Thymus (tissue), 14 donors: ENCODE measurements at places on chromosomes 6 and 20. TPM values are rescaled to one million over a fixed set of nuclear protein-coding genes. Genes with fewer than 3 reads are reported as not detected.

DNA sequence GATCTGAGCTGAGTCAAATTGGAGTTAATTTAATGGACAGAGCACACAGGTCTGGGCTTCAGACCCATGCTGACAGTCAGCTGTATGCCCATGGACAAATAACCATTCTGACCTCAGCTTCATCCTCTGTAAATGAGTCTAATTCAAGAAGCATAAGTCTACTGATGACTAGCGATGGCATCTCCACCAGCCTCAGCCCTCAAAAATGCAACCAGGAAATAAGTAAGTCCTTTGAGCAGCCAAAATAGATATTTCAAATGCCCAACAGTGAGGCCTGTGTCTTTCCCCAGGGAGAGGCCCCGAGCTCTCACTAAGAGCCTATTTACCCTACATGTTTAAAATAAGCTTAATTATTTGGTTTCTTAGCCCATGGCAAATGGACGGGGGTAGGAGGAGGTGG lies 114.2 kb upstream of the MTHFD1L start:
- no peaks in the 10 kb centered on the region for H3K27me3 ChIP-seq
- peaks cover 12% of the 10 kb centered on the region for H3K36me3 ChIP-seq
- no peak for DNase-seq
- no peak overlapping the region for H3K4me3 ChIP-seq

GRCh38 chr20:50995506-50995905 lies 27.4 kb downstream of the KCNG1 start:
- H3K4me3 ChIP-seq, result no peak overlapping the region
- peaks cover 8% of the 10 kb centered on the region for H3K27me3 ChIP-seq
- no peaks in the 10 kb centered on the region for H3K4me1 ChIP-seq
- no peak for DNase-seq
- no peak overlapping the region for H3K27ac ChIP-seq

LGSN gene
- total RNA-seq, result 0.14 TPM

DNA sequence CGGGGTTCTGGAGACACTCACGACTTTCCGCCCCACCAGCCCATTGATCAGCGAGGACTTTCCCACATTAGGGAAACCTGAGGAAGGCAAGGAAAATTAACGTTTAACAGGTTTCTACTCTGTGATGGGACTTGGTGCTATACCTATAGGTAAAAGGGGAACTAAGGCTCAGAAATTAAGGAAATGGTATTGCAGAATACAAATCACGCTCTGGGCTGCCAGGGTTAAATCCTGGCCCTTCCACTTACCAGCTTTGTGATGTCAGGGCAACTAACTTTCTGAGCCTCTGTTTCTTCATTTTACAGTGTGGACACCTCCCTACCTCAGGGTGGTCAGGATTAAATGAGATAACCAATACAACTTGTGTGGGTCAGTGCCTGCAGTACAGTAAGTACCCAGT lies 8.8 kb downstream of the GNL1 start:
- H3K27ac ChIP-seq, result no peak overlapping the region
- peaks cover 8% of the 10 kb centered on the region for H3K4me1 ChIP-seq
- DNase-seq, result no peak
- H3K36me3 ChIP-seq, result peaks cover 51% of the 10 kb centered on the region

GRCh38 chr6:33751771-33752645 lies 5.3 kb upstream of the IP6K3 start:
- no peak overlapping the region for H3K27ac ChIP-seq
- DNase-seq, result no peak
- no peaks in the 10 kb centered on the region for H3K36me3 ChIP-seq

HRH3 gene
- total RNA-seq, result not detected

DNA sequence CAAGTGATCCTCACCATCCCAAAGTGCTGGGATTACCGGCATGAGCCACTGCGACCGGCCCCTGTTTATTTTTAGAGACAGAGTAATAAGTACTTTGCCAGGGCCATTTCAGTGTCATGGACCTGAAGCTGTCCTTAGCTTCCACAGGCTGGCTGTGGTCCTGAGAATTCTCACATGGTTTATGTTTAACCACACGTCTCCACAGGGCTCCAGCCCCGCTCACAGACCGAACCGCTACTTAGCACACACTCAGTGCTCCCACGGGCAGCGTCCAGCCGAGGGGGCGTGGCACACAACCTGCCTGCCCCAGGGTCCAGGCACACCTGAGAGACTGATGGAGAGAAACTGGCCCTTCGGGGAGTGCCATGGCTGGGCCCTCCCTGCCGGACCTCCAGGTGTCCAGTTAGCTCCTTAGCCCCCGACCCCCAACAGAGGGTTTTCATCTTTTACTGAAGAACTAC lies 11.7 kb downstream of the ACSS1 start:
- no peak overlapping the region for H3K4me3 ChIP-seq
- H3K36me3 ChIP-seq, result peaks cover 27% of the 10 kb centered on the region
- no peak overlapping the region for H3K27ac ChIP-seq
- DNase-seq, result no peak
- no peaks in the 10 kb centered on the region for H3K27me3 ChIP-seq
- H3K4me1 ChIP-seq, result peaks cover 25% of the 10 kb centered on the region

DNA sequence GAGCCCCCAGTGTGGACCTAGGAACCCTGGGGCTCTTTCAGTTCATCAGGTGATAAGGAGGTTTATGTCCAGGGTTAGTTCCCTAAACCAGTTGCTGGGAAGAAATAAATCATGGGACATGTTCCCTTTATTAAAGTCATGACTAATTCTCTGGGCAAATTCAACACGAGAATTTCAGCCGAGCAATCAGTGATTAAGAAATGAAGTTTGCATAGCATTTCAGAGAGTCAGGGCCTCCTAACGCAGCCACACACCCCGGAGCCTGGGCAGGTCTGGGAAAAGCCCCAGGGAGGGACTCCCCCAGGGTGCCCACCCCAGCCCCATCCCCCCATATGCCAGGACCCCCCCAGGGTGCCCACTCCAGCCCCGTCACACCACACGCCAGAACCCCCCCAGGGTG lies 20.1 kb downstream of the SLCO4A1 start:
- no peaks in the 10 kb centered on the region for H3K36me3 ChIP-seq
- no peaks in the 10 kb centered on the region for H3K27me3 ChIP-seq
- H3K4me1 ChIP-seq, result no peaks in the 10 kb centered on the region
- DNase-seq, result no peak

DNA sequence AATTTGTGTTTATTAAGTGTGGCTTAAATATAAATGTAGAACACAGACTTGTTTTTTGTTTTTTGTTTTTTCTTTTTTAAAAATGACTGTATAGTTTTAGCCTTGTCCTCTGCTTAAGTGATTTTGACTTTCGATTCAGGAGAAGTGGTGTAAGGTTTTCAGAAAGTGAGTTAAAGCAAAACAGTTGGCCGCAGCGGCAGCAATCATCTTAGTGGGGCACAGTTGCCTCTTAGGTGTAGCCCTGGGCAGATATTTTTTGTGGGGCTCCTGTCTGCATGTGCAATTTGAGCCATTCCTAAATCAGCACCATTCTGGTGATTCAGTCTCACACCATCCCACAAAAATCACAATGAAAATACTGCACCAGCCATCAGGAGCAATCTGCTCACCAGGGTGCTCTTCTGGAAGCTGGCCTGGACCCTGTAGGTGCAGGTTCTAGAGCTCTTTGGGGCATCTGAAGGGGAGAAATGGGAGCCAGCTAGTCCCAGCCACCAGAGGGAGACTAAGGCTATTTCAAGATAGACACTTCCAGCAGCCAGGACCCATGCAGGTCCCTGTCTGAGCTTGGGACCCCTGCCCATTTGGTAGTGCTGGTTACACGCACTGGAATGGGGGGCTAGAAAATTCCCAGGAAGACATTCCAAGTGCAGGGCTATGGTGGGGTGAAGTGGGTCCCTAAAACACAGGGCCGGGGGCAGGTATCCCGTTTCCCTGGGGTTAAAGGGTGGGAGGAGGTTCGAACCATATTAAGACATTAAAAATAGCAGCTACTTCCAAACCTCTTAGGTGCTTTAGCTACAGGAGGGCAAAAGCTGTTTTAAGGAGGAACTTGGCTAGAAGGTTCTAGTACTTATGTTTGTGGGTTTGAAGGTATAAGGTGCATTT lies 156.6 kb downstream of the NFATC2 start:
- H3K4me3 ChIP-seq, result no peak overlapping the region
- no peaks in the 10 kb centered on the region for H3K36me3 ChIP-seq
- H3K4me1 ChIP-seq, result peaks cover 10% of the 10 kb centered on the region

- no peak for DNase-seq
- H3K27ac ChIP-seq, result no peak overlapping the region
- H3K36me3 ChIP-seq, result no peaks in the 10 kb centered on the region
- H3K27me3 ChIP-seq, result no peaks in the 10 kb centered on the region
- no peaks in the 10 kb centered on the region for H3K4me1 ChIP-seq
- no peak overlapping the region for H3K4me3 ChIP-seq
Observed at GRCh38 chr6:44671333-44671732, 283.8 kb downstream of the CDC5L start.

GRCh38 chr6:816510-817084 lies 123.7 kb upstream of the EXOC2 start:
- no peak for DNase-seq
- H3K27me3 ChIP-seq, result peaks cover 6% of the 10 kb centered on the region
- H3K4me3 ChIP-seq, result no peak overlapping the region
- no peak overlapping the region for H3K27ac ChIP-seq
- no peaks in the 10 kb centered on the region for H3K36me3 ChIP-seq
- no peaks in the 10 kb centered on the region for H3K4me1 ChIP-seq

FAM217A gene
- under 0.01 TPM for total RNA-seq

GRCh38 chr6:91486200-91486599 lies 899.3 kb upstream of the MAP3K7 start:
- H3K36me3 ChIP-seq, result no peaks in the 10 kb centered on the region
- H3K27me3 ChIP-seq, result no peaks in the 10 kb centered on the region
- no peak overlapping the region for H3K4me3 ChIP-seq
- H3K27ac ChIP-seq, result no peak overlapping the region
- DNase-seq, result no peak

DNA sequence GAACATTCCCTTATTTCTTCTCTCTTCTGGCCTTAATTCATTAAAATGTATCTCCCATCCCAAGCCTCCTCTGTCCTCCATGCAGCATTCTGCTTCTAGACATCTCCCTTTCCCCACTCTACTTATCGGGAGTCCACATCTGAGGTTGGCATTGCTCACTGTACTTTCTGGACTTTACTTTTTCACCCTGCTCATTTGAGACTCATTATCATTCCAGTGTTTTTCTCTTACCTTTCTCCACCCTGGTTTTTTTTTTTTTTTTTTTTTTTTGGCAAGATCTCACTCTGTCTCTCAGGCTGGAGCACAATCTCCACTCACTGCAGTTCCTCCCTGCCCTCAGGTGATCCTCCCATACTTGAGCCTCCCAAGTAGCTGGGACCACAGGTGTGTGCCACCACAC lies 4.5 kb downstream of the ENPP3 start:
- no peak for DNase-seq
- H3K27me3 ChIP-seq, result no peaks in the 10 kb centered on the region
- H3K27ac ChIP-seq, result no peak overlapping the region
- no peaks in the 10 kb centered on the region for H3K4me1 ChIP-seq

FAM110A gene
- 7.2 TPM for total RNA-seq

GRCh38 chr20:19382386-19383340 lies 170.2 kb downstream of the SLC24A3 start:
- H3K27me3 ChIP-seq, result no peaks in the 10 kb centered on the region
- no peak overlapping the region for H3K4me3 ChIP-seq
- no peak overlapping the region for H3K27ac ChIP-seq

KIF25 gene
- 0.80 TPM for total RNA-seq

KCNK15 gene
- 0.05 TPM for total RNA-seq

GRCh38 chr6:28589957-28590349 lies 64.3 kb downstream of the GPX5 start:
- no peak for DNase-seq
- H3K36me3 ChIP-seq, result no peaks in the 10 kb centered on the region

DNA sequence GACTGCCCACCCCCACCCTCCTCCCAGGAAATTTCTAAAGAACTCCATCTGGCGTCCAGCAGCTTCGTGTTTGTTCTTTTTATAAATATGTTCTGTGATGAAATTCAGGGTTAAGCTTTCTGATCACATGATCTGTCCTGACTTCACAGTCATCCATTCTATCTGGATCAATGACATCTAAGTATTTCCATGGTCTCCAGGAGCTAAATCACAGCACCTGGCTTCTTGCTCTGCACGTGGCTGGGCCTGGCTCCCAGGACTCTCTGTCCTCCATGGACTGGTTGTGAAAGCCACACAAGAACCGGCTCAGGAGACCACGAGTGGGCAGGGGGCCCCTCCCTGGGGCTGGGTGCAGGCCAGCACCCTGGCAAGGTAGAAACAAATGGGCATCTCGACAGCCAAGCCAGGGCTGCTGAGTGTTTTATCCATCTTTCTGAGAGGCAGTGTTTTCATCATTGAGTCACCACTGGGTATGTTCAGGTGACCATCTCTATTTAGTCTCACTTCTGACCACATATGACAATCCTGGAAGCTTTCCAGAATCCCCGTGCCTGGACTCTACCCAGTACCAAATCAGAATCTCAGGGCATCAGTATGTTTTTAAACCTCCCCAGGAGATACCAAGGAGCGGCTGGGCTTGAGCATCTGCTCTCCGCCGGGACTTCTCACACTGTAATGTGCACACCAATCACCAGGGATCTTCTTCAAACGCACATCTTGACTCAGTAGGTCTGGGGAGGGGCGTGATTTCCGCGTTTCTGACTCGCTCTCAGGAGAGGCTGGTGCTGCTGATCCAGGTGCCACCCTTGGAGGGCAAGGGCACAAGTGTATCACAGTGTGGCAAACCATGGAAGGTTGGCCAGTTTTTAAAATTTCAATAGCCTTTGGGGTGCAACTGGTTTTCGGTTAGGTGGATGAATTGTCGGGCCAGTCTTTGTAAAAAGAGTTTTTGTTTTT lies 31.6 kb upstream of the PXDC1 start:
- H3K4me1 ChIP-seq, result no peaks in the 10 kb centered on the region
- no peak for DNase-seq

DNA sequence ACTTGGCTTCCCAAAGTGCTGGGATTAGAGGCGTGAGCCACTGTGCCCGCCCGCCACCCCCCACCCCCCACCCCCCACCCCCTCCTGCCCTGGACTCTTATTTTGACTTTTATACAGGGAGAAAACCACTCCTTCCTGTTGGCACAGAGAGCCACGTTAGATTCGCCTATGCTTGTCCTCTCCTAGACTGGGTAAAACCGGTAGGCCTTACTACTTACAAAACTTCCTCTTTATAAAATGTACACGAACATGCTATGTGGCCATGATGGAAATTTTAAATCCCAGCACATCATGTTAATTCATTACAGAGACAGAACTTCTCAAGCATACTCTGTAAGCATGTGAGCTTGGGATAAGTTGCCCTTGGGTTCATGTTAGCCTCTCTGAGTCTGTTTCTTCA lies 124.2 kb downstream of the SLC24A3 start:
- DNase-seq, result no peak
- no peaks in the 10 kb centered on the region for H3K4me1 ChIP-seq
- H3K27me3 ChIP-seq, result no peaks in the 10 kb centered on the region
- H3K27ac ChIP-seq, result no peak overlapping the region
- no peaks in the 10 kb centered on the region for H3K36me3 ChIP-seq
- H3K4me3 ChIP-seq, result no peak overlapping the region

GRCh38 chr6:2531426-2532215 lies 219.1 kb downstream of the MYLK4 start:
- H3K4me1 ChIP-seq, result peaks cover 2% of the 10 kb centered on the region
- H3K27ac ChIP-seq, result no peak overlapping the region
- no peaks in the 10 kb centered on the region for H3K36me3 ChIP-seq
- no peak for DNase-seq
- peaks cover 13% of the 10 kb centered on the region for H3K27me3 ChIP-seq
- no peak overlapping the region for H3K4me3 ChIP-seq
